ENCODE measurements at places on chromosomes 3 and 15.

DNA sequence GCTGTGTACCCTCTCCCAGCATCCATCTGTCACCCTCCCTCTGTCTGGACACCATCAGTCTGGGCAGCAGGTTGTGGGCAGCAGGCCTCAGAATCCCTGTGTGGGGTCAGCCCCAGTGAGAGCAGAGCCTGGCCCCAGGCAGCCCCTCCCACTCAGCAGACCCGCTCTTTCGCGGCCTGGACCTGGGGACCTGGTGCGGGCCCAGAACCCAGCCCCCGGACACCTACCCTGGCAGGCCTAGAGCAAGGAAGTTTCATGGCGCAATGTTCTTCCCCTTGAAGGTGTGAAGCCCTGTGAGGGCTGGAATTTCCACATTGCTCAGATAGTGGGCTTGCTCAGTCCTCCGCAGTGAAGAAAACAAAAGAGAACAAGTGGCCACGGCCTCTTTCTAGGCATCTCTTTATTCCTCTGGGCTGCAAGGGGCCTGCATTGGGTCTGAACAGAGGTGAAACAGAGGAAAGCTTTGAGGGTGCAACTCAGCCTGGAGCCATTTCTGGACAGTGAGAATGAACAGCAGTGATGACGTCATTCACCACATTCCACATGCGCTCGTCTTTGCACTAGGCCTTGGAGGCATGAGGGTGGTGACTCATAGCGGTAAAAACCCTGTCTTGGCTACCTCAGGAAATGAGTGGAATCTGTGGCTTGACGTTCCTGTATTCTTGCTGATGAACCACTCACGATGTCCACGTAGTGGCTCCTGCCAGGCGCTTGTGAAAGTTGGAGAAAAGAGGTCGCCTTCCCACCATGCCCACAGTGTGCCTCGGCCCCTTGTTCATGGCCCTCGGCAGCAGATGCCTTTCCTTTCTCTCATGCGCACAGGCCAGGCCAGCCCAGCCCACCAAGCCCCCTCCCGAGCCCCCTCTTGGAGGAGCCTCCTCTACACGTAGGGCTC, 66.1 kb downstream of the SLC30A4 start:
- DNase-seq, result peak; percentile 65

DNA sequence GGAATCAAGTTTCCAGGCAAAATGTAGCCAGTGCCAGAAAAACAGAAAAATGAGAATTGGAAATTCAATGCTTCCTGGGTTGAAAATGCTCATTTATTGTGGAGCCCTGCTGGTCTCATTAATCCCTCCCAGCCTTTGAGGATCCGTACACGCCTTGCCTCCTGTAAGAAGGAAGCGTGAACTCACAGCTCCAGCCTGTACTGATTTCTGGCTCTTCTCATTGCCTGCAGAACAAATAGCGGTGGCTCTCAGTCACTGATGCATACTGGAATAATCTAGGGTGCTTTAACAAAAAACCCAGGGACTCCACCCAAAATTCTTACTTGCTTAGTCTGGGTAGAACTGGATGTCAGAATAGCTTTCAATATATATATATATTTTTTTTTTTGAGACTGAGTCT, 29.3 kb upstream of the SLC24A5 start:
- no peak for DNase-seq

DNA sequence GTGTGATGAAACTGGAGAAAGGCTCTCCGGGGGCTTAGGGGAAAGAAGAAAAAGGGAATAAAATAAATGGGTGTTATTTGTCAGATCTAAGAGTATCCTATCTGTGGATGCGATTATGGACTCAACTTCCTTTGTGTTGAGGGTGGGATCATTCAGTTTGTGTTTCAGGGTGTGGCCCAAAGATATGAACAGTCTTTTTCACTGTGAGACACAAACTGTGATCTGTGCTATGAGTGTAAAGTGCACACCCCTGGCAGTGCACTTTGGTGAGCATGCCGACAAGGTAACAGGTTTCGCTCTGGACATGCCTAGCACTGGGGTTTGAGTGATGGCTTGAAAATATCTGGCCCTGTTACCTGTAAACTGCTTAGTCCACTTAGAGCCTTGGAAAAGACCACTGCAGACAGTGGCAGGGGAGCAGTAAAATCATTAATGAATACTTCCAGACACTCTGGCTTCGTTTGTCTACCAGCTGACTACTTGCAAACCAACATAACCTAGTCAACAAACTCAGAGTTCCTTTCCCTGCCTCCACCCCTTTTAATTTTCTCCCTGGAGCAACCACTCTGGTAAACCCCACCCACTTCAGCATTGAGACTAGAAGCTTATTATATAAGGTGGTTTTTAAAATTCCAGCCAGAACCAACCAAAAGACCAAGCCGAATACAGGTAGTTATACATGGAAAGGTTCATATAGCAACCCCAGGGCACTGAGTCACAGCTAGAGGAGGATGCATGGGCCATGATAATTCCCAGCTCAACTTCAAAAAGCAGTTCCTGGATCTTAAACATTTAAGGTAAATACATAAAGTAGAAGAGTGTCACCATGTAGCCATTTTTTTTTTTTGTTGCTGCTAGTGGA, 55.1 kb downstream of the TAMM41 start:
- no peak for DNase-seq

DNA sequence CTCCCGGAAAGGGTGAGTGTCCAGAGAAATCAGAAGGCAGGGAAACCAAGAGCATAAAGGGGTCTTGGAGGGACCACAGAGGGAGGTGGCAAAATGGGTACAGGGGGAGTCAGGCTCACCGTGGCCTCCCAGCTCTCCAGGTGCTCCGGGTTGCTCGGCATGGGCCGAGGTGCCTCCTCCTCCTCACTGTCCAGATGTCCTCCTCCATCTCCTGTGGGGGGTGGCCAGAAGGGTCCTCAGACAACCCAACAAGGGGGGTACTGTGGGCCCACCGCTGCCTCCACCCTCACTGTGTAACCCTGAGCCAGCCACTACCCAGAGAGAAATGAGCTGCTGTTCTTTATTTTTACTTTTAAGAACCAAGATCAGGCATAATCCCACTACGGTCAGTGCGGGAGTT, 30.4 kb upstream of the OR4F6 start:
- no peak for DNase-seq

GRCh38 chr15:70823196-70823595, 30.8 kb downstream of the LARP6 start:
- DNase-seq, result no peak

GRCh38 chr3:160057331-160057730, 68.7 kb downstream of the IL12A start:
- no peak for DNase-seq

DNA sequence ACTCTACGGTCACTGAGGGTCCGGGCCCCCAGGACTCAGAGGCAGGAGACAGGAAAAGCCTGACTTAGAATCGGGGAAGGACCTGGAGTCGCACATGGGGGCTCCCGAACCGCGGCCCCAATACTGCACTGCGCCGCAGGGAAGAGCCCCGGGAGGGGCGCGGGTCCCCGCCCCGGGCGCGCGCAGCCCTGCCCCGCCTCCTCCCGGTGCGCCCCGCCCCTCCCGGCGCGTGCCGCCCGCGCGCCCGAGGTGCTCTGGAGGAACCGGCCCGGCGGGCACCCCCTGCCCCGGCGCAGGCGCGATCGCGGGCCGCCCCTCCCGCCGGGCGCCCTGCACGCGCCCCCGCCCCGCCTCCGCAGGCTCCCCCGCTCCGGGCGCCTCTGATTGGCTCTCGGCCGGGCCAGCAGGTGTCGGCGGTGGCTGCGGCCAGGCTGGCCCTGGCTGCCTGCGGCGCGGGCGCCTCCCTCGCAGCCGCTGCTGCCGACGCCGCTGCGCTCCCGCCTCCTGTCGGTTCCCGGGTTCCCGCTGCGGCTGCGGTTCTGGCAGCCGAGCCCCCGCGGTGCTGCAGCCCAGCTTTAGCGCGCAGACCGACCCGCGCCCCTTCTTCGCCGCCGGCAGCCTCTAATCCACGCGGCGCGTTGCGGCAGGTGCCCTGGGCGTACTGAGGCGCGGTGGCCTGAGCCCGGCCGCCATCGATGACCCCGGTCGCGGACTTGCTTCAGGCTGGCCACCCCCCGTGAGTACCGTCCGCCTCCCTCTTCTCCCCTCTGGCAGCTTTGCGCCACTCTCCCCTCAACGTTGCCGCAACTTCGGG, at the start of gene MYRIP:
Gene MYRIP (plus strand): TSS at position 429 of the 814 bp plus-strand sequence. CDS start 91,208 bp downstream, outside the sequence.
- DNase-seq, result peak; percentile 20

DNA sequence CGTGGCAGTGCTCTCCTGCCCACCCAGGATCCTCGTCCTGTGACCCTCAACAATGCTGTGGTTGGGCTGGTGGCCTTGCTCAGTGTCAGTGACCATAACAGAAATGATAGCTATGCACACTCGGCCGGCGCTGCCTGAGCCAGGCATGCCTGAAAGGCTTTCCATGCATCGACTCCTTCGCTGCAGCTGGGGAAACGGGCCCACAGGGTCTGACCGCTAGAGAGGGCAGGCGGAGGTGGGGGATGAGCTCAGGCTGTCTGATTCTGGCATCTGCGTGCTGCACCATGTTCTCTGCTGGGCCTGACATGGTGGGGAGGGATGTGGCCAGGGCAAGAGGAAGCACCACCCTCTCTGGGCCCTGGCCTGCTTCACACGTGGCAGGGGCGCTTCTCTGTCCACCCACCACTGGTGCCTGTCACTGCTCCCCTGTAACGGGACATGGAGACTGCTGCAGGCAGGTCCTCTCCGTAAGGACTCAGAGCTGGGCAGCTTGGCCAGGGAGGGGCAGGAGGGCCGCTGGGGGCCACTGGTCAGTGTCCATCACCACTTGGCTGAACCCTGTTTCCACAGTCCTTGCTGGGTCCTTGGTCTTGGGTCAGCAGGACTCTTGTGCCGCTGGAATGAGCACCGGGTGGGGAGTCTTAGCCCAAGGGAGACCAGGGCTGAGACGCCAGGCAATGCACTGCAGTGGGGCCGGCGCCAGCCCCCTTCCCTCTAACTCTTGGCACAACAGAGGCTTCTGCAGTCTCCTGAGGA, 64.1 kb upstream of the RPL32 start:
- DNase-seq, result no peak

GRCh38 chr15:48273049-48273448, 58.2 kb upstream of the DUT start:
- DNase-seq, result no peak

DNA sequence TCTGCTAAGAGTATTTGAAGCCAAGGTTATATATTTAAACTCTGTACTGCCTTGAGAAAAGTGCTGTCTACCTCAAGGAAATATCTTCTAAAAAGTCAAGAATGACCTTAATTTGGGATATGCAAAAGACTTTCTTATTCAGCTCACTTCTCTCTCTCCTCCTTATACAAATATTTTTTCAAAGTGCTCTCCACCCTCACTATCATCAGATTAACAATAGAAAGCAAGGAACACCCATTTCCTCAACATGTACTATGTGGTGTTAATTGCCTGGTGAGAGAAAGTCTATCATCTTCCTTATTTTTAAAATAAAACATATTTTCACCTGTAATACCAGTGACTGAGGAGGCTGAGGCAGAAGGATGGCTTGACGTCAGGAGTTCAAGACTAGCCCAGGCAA, 44.4 kb upstream of the RSL24D1 start:
- DNase-seq, result no peak

GRCh38 chr3:10601151-10601856, 95.9 kb upstream of the ATP2B2 start:
- DNase-seq, result no peak

DNA sequence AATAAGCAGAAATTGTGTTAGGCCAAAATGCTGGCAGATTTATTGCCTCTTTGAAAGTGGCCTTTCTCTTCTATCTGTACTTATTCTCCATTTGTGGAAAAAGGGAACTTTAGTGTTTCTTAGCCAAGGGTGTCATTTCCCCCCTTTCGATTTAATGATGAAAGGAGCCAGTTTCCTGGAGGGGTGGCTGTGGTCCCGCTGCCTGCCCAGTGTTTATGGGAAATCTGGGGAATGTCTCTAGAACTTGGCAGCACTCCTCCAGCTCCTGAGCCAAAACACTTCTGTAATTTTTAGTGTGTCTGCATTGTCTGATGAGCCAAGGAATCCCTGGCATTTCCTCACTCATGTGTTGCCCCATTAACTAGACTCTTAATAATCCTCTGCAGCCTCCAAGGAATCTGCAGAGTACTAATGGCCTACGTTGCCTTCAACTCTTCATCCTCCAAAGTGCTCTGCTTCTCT, 448.8 kb downstream of the GRM7 start:
- peak; percentile 47 for DNase-seq

DNA sequence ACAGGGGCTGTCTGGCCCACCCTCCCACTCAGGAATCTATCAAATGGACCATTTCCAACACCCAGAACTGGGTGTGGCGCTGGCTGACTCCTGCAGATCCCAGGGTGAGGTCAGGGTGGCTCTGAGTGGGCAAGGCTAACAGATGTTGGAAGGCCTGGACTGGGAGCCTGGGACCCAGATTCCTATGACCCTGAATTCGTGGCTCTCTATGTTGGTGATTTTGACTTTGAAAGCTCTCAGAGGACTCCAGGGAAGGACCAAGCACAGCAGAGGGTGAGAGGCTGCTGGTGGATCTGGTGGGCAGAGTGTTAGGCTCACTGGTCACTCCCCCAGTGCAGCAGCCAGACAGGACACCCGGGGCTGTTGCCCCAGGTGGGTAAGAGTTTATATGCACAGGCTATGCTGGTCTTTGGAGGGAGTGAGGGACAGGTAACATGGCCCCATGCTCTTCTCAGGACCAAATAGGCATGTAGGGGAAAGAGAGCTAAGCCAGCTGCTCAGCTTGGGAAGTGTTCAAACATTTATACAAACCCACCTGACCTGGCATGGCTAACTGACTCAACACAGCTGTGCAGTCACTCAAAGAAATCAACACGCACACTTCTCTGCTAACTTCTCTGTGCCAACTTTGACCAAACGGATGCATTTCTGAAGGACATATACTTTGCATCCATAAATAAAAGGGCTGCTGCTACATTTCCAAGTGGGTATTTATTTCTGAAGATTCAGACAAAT, 62.6 kb upstream of the RAB6B start:
- DNase-seq, result no peak

- DNase-seq, result no peak
These were observed 31.6 kb upstream of the OR5H6 start for GRCh38 chr3:98232489-98232888.
